ENCODE measurements at places on chromosomes 7 and 10.

DNA sequence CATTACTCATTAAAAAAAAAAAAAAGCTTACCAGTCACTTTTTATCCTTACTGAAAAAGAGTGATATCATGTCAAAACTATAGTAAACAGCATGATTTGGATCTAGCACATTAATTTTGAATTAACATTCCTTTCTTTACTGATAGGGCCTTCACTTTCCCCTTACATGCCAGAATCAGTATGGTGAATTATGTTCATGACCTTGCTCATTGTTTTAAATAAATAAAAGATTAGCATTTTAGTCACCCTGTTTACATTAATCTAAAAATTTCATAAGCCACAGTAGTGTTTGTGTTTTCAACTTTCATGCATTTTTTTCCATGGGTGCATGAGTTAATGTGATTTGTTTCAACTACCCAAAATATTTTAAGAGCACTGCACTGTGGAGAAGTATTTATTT lies 160.8 kb downstream of the TFEC start:
- DNase-seq, result no peak

DNA sequence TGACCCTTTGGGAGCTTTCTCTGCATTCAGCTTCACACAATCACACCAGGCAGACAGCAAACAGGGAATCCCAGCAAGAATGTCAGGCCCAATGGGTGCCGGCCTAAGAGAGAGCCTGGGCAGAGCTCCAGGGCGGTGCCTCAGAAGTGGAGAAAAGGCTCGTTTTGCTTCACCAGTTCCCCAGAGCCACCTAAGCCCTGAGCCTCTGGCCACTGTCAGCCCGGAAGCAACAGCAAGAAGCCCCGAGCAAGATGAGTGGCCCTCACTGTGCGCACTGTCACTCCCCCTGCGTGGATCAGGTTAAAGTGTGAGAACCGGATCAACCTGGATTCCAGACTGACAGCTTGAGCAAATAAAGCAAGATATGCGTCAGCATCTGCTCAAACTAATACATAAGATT lies 14.7 kb downstream of the CNPY1 start:
- DNase-seq, result peak; percentile 25

DNA sequence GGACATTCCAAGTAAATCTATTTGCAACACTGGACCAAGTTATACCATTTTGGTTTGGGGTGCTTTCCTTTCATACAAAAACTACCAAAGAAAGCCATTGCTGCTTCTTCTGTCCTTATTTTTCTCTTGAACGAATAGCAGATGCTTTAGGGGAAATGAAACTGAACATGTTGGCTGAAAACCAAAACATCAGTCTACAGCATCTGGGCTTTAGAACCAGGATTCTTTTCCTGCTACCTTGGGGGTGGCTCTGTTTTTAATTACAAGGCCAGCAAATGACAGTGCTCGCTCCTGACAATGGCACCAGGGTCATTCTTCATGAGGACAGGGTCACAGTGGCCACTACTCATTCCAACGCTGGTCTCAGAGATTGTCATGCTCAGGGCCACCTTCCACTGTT lies 80.3 kb downstream of the WDR11 start:
- no peak for DNase-seq

DNA sequence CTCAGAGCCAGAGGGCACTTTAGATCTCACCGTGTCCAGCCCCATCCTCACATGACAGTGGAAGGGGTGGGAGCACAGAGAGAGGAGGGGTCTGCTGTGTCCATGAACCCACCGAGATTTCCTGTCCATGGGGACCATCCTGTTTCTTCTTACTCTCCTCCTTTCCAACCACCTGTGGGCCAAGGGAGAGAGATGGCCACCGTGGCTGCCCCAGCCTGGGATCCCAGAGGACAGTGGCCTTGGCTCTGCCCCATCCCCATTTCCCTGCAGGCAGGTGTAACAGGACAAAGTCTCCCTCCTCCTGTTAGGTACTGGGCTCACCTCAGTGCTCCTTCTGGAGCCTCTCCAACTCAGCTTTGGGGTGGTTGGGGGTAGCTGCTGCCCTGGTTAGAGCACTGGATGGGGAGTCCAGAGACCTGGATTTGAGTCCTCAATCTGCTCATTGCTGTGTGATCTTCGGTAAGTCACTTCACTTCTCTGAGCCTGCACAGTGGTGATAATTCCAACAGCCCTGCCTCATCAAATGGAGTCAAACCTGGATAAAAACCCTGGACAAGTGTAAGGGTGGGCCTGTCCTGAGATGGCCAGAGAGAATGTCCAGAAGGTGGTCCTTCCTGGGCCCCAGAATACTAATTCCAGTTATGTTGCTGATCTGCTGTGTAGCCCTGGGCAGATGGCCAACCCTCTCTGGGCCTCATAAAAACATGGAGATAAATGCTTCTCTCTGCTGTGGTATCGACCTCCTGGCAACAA lies 17.8 kb upstream of the PCBD1 start:
- DNase-seq, result no peak

DNA sequence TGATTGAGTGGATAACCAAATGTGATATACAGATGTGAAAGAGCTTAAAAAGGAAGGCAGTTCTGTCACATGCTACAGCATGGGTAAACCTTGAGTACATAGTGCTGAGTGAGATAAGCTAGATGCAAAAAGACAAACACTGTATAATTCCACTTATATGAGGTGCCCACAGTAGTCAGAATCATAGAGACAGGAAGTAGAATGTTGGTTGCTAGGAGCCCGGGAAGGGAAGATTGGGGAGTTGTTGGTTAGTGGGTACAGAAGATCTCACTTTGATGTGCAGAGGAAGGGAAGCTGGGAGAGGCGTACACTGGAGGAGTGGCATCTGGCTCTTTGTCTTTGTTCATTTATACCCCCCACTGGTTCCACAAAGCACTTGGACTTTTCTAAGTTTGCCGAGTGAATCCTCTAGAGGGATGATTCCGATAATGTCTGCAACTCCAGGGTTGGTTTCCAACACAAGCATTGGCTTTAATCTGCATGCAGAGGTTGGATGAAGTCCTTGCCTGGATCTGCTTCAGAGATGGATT lies 39.5 kb downstream of the TSPAN14 start:
- no peak for DNase-seq

DNA sequence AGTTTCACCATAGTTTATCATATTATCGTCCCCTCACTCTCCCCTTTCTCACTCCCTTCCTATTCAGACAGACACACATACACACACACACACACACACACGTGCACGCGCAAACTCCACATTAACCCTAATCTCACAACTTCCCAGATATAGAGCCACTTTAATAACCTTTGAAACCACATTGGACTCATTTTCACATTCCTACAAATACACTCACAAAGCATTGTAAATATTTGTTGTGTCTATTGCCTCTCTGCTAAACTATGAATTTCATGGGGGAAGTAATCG lies 433.6 kb downstream of the GRM8 start:
- no peak for DNase-seq

DNA sequence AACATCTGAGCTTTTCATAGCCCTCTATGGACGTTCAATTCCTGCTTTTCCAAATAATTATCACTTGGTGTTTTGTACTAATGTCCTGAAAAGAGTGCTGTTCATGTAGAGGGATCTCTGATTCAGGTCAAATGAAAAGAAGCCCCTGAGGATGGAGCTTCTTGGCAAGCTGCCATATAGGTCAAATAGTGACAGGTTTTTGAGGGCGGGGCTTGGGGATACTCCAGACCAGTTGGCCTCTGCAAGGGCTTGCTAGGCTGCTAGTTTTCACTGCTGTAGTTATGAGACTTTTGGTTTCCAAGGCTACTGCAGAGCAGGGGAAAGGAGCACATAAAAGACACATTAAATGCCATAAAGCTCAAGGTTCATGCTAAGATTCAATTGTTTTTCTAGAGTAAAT lies 257.2 kb upstream of the CACNA2D1 start:
- no peak for DNase-seq

- peak; percentile 48 for DNase-seq
Measured at GRCh38 chr10:110780704-110781103, 91.0 kb upstream of the PDCD4 start.

DNA sequence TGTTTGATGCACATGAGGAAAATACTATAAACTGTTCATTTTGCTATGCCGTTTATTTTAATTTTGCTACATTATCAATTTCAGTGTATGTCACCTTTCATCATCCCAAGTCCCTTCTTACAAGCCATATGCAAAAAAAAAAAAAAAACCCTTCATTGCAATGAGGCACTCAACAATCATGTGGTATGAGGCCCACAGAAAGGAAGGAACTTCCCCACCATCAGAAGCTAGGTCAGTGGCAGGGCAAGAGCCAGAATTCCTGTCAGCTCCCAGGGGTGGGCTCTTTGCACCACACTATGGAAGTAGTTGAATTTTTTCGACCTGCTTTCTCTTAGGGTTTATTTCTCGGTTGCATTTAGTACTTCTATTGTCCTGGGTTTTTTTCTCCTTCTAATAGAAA lies 75.4 kb downstream of the NOC3L start:
- no peak for DNase-seq

GRCh38 chr10:44016589-44017482 lies 368.1 kb downstream of the CXCL12 start:
- DNase-seq, result no peak
